Activated T-cell treated with anti-CD3 and anti-CD28 coated beads, Interleukin-2, amount 50 U/mL, for 48 hours (primary cell): ENCODE measurements at places on chromosomes 6 and 20.
A peak's percentile ranks its signal among the peaks of the same experiment; 100 is the strongest.

DNA sequence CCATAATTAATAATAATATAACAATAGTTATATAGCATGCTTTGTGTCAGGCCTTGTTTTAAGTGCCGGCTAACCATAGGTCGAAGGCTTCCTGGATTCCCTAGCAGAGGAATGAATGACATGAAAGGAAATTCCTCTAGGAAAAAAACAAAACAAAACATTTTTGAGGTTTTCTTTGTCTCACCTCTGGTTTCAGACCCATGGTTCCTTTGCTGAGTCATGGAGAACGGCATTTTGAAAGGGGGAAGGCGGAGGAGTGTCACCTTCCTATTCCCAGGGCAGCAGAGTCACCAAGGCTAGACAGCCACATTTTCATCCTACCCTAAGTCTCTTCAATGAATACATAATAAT lies 25.3 kb upstream of the CCND3 start:
- peak; percentile 25 for DNase-seq

DNA sequence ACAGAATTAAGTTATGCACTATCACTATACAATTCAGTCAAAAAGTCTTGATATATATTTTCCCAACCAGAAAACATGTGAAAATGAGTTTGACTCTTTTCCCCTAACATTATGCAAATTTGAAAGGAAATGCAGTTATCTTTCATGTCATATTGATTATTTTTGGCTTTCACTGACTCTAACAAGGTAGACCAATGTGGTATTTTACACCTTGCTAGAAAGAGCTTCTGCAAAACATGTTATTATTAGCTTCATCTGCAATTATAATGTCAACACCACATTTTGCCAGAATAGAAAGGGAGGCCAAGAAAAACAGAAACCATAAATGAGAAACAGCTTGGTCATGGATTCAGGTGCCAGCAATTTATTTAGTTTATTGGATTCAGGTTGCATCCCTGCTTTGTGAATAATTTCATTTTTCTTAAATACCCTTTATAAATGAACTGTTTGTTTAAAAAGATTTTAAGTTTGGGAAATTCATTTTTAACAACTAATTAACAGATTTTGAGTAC lies 226.1 kb upstream of the GJE1 start:
- no peak for DNase-seq

- DNase-seq = no peak
These were observed 1.8 kb downstream of the HSPA12B start for GRCh38 chr20:3734111-3734843.

GRCh38 chr6:16338577-16339264 lies 100.3 kb downstream of the GMPR start:
- no peak for DNase-seq

DNA sequence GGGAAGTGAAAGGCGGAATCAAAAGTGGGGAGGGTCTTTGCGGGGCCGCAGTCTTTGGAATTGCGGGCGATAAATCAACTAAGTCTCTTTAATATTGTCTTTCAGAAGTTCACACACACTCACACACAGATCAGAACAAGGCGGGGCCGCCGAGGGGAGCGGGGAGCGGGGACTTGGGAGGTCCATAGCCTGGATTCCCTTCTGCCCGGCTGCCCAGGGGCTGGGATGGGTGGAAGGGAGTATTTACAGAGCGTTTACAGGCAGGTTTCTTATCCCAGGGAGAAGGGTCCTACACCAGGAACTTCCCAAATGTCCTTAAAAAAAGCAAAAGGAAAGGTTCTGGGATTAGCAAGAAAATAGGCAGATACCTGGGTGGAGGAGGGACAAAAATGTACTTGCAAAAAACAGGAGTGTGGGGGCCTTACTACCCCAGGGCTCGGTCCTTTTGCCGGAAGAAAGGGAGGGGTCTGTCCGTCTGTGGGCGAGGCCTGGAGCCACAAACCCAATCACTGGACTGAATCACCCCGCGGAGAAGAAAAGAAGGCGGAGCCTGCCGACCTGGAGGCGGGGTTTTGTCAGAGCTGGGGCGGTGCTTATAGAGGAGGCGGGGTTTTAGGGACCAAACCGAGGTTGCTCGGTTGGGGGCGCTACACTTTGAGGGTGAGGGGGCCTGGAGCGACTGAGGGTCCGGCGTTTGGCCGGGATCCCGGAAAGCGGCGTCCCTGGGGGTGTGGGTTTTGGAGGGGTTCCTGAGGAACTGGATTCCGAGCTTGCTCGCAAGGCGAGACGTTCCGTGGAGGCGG lies 3.2 kb downstream of the PRRT1 start:
- peak; percentile 90 for DNase-seq

DNA sequence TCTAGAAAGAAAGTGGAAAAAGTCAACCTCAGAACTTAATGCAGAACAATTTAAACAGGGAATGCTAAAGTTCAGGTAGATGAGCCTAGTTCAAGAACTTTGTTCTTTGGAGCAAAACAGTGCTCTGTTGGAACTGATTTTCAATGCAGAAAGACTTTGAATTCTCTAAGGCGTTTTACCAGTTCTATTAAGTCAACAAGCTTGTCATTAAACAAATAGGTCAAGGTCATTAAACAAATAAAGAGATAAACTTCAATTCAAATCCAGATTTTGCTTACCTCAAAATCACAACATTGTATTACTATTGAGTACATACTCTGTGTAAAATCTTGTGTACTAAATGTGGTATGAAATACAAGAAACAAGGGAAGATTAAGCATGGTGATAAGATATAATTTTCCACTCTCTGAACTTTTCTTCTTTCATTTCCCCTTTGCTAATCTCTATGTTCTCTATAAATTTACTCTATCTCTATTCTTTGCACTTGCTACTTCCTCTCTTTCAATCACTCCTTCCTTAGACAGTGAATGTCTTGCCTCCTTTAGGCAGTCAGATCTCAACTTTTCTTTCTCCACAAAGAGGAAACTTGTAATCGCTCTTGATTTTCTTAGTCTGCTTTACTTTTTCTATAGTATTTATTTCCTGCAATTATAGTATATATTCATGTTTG lies 160.8 kb upstream of the KHDRBS2 start:
- DNase-seq = no peak

- no peak for DNase-seq
These were observed 168.5 kb upstream of the AKAP12 start for GRCh38 chr6:151071295-151071694.

GRCh38 chr6:152295346-152295745 lies 341.8 kb downstream of the SYNE1 start:
- no peak for DNase-seq

DNA sequence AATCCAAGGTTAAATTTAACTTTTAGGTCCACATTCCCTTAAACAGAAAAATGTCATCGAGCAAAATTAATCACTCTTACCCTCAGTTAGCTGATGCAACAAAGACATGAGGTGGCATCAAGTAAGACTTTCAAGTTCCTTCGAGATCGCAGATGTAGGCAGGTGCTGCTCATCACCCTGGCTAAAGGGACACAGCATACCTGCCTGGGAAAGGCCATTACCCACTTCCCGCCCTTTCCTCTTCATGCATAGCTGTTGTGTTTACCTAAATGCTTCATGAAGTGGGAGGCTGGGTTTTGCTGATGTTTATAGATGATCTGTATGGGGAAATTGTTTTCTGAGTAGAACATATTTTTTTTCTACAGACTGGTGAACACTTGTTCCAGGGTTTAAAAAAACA lies 67.7 kb downstream of the GFRA4 start:
- DNase-seq = no peak

DNA sequence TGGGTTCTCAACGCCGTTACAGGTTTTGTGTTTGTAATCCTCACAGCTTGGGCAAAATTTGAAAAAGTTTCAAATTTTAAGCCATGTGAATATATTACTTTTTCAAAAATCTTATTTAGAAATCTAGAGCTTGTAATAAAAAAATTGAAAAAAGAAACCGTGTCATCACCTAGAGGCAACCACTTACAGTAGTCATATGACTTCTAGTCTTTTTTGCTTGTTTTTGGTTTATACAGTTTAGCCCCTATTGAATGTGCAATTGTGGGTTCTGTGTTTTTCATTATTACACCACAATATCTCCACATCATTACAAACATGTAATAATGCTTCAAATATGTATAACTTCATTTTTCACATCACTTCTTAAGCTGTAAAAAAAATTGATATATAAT lies 888 bp downstream of the DYNLRB1 start:
- no peak for DNase-seq

GRCh38 chr6:101391772-101392585 lies 1.5 kb upstream of the GRIK2 start:
- DNase-seq = no peak

- DNase-seq = no peak
These were observed 116.8 kb downstream of the CDC5L start for GRCh38 chr6:44504301-44504791.

- DNase-seq = no peak
These were observed 12.7 kb downstream of the STXBP5 start for GRCh38 chr6:147216915-147217314.

GRCh38 chr6:168004945-168005344 lies 7.5 kb downstream of the KIF25 start:
- DNase-seq = no peak

DNA sequence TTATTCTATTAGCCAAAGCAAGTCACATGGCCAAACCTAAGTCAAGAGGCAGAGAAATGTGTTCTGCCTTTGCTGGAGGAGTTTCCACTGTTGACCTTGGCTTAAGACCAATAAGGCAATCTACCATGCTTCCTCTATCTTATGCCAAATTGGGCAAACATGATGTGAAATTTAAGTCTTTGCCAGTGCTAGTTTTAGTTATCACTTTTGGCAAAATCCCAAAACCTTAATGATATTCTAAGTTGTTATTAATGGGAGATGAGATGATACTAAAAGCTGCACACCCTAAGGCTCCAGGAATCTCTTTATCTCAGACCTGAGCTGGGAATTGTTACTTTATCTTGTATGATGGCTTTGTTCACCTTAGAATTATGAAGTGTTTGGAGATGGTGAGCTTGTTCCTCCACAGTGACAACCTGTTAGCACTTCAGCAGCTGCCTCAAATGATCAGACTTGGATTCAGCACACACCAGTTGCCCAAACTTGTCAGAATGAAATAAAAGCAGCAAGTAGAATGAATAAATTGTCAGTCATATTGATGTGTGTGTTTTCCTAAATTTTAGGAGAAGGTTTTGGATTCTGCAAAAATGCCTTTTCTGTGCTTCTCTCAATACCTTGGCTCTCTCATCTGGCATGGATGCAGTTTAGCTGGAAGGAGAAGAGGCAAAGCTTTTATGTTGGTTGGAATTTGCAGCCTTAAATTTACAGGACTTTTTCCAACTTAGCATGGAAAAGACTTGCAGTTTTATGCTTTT lies 49.3 kb downstream of the RIN2 start:
- no peak for DNase-seq

DNA sequence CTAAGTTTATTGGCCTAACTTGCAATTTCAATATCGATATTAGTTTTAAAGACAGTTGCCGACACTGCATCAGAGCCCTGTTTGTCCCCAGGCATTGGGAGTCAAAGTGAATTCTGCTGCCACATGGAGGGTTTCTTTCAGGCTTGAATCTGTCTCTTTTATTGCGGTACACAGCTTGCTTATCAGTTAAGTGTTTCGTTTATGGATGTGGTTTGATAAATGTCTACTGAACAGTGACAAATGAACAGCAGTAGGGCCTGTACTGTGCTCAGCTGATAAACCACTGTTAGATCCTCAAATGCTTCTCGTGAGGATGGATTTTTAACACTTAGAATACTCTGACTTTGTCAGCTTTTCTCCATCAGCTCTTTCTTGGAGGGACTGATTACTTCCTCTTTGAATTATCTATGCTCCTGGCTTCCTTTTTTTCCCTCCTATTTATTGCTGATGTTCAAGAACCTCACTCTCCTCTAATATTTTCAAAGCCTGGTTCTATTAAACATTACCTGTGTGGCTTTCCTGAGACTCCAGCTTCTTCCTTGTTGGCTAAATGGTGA lies 240.8 kb downstream of the PLCB1 start:
- DNase-seq = no peak

DNA sequence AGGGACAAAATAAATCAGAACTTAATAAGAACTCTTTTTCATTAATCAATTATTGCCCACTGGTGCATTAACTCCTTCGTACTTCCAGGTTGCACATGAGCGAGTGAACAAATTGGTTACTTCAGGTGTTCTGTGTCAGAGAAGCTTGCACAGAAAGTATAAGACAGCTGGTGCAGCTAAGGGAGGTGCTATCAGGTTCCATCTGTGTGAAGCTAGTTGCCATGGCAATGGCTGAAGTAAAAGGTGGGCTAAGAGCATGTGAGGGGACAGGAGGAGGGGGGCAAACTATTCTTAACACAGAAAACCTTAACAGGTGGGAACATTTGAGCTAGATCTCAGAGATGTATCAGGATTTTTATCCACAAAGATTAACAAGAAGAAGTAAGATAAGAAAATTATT lies 81.6 kb downstream of the MANEA start:
- DNase-seq = no peak

GRCh38 chr6:10310826-10311225 lies 104.0 kb downstream of the TFAP2A start:
- no peak for DNase-seq

DNA sequence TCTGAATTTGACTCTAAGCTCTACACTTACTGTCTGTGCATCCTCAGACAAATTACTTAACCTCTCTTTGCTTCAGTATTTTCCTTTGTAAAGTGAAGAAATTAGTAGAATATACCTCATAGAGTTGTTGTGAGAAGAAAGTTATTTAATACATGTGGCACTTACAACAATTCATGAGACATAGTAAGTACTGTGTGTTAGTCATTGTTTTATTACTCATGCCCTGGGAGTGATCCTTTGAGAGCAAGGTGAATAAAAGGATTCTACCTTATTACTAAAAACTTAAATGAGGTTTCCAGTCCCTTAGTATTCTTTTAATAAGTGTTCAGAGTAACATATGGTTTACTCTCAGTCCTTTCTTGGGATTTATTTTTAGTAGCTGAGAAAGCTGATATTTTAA lies 233.6 kb upstream of the MAP3K7 start:
- DNase-seq = no peak

DNA sequence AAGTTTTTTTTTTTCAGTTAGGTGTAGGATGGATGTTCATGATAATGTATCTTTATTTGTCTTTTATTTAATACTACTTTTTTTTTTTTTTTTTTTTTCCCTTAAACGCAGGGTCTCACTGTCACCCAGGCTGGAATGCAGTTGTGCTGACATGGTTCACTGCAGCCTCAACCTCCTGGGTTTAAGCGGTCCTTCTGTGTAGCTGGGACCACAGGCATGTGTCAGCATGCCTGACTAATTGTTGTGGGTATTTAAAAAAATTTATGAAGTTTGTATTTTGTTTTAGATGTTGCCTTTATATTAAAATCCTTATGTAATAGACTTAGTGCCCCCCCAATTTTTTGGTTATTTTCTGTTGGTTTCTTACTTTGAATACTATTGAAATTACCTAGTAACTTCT lies 42.6 kb downstream of the NCOA3 start:
- no peak for DNase-seq

- no peak for DNase-seq
These were observed 187.9 kb upstream of the ARID1B start for GRCh38 chr6:156589281-156589680.

- no peak for DNase-seq
These were observed 77.5 kb downstream of the FKBP5 start for GRCh38 chr6:35611240-35611639.

- no peak for DNase-seq
These were observed 448.6 kb downstream of the GJA1 start for GRCh38 chr6:121884091-121884490.
